KG1 (cell line): ENCODE measurements at places on chromosomes 3 and 15.

GRCh38 chr3:116059421-116060096, 385.7 kb downstream of the LSAMP start:
- no peak for DNase-seq

GRCh38 chr3:49466085-49466484, 4.0 kb upstream of the DAG1 start:
- no peak for DNase-seq

DNA sequence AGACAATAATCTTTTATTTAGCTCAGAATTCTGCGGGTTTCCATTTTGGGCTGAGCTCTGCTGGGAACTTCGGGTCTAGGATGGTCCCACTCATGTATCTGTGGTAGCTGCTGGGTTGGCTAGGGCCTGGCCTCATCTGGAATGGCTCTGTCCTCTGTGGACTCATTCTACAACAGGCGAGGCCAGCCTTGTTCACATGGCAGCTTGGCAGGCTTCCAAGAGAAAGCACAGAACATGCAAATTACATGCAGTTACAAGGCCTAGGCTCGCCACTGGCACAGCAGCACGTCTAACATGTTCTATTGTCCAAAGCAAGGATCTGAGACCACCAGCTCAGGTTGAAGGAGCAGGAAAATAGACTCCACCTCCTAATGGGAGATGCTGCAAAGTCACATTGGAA, 431.4 kb downstream of the PDCD6IP start:
- DNase-seq, result no peak

DNA sequence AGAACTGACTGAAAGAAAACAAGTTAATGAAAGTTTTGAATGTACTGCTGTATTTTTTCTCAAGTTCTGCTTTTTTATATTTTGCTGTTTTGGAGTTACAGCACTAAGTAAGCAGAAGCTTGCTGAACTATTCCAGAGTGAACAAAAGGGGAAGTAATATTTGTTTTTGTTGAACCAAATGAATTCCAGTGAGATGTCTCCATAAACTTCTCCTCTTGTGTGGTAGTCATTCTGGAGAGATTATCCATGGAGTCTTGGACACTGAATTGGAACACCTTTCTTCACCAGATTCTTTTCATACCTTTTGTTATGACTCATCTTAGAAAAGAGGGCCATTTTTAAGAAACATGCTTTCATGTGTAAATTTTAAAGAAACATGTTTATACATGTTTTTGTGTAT, 8.8 kb downstream of the ANKUB1 start:
- peak; percentile 40 for DNase-seq

DNA sequence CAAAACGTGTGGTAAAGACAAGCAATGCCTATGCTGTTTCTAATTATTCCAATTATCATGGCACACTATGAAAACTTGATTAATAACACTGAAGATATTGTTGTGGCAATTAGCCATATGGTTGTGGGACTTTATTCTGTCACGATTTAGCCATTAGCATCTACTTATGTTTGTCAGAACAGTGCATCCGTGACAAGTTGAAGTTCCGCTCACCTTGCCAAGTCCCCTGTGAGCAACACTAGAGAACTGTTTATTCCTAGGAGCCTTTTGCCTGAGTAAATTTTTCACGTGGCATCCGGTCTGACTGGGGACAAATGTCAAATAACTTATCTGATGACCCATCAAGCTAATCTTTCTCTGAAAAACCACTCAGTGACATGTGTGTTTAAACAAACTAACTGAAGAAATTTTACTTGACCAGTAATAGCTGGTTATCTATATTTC, 403.3 kb downstream of the TBC1D5 start:
- no peak for DNase-seq

DNA sequence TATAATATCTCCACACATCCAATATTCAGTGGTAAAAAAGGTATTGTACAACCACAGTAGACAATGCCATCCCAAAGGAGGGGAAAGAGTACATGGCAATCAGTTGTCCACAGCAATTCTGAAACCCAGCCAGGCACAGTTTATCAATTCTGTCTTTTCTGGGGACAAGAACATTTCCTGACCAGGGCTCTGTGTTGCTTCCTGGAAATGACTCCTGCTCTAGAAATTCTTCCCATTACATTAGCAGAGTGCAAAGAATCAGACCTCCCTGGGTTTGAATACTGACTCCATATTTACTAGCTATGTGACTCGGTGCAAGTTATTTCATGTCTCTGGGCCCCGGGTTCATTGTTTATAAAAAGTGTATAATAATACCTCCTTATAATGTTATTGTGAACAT, 220.4 kb upstream of the CFAP20DC start:
- DNase-seq, result no peak

GRCh38 chr3:172702256-172702655, 8.6 kb downstream of the NCEH1 start:
- DNase-seq, result no peak

- DNase-seq, result no peak
Observed at GRCh38 chr15:74873756-74874424, 725 bp upstream of the SCAMP2 start.

DNA sequence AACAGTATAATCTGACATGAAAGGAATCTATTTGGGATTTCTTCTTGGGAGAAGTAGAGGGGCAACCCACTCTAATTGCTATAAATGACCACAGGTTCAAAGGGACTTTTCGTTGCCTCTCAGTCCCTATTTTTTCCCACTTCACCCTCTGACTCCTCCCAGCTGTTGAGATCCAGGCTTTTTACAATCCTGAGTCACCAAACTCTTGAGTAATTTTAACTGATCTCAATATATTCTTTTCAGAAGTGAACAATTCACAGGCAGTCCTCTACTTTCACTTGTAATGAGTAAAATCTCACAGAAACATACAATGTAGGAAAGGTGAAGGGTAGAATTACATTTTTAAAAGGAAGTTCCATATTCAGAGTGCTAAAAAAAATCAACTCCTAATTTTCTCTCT, 44.6 kb downstream of the EIF4E3 start:
- DNase-seq, result no peak

- DNase-seq, result peak; percentile 12
Observed at GRCh38 chr15:68114356-68114755, 60.2 kb downstream of the PIAS1 start.

- DNase-seq, result no peak
Observed at GRCh38 chr15:40226736-40227135, 12.1 kb upstream of the PAK6 start.

DNA sequence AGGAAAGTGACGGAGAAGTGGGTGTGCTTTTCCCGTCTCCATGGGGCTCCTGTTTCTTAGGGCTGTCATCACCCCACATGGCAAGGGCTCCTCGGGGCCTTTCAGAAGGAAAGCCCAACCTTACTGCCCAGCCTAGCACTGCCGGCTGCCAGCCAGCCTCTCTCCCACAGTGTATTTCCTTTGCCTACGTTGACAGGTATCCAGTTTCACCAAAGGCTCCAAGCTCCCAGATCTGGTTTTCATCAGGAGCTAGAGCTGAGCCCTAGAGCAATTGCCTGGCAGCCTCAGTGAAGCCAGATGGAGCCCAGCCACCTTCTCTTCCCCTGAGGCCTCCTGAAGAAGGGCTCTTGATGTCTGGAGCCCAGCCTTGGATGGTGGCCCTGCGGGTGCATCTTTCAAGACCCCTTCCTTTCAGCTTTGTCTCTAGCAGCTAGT, 20.2 kb downstream of the CRABP1 start:
- DNase-seq, result no peak

GRCh38 chr15:65421360-65422215, 1.2 kb downstream of the IGDCC4 start:
- no peak for DNase-seq

- DNase-seq, result no peak
Observed at GRCh38 chr15:78372880-78373279, 32.7 kb downstream of the CRABP1 start.

- no peak for DNase-seq
Observed at GRCh38 chr3:64975147-64975546, 287.3 kb upstream of the ADAMTS9 start.

GRCh38 chr3:14298991-14299555, 103.3 kb upstream of the SLC6A6 start:
- no peak for DNase-seq

GRCh38 chr3:37861620-37862041, at the start of gene CTDSPL:
Gene CTDSPL, plus strand, starts transcription at chr3:37861880. Its CDS starts 320 bp downstream, at chr3:37862200.
- no peak for DNase-seq

GRCh38 chr3:72448858-72449257, 399.4 kb downstream of the SHQ1 start:
- DNase-seq, result no peak
